ENCODE measurements at places on chromosomes 5 and 9.

GRCh38 chr9:21754741-21755140, 47.7 kb upstream of the MTAP start:
- no peak for DNase-seq

GRCh38 chr5:72523960-72524582, 16.9 kb upstream of the ZNF366 start:
- DNase-seq: peak; percentile 16

GRCh38 chr5:172676914-172677475, 35.9 kb downstream of the NEURL1B start:
- DNase-seq: no peak

DNA sequence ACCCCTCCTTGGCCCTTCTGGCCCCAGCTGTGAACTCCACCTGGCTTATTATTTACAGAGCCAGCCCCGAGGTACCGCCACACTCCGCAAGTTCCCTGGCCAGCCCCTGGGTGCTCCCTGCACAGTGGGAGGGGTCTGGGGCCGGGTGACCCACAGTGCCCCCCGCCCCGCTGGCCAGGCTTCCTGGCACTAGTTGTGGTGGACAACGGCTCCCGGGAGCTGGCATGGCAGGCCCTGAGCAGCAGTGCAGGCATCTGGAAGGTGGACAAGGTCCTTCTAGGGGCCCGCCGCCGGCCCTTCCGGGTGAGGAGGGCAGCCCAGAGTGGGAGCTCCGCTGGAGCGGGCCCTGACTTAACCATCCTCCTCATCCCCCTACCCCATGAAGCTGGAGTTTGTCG, 3.9 kb downstream of the MAMDC4 start:
- DNase-seq: no peak

GRCh38 chr5:42840269-42840668, 28.6 kb upstream of the SELENOP start:
- DNase-seq: no peak

All from Caki2 (cell line).